ENCODE measurements at places on chromosomes 13 and 19.

DNA sequence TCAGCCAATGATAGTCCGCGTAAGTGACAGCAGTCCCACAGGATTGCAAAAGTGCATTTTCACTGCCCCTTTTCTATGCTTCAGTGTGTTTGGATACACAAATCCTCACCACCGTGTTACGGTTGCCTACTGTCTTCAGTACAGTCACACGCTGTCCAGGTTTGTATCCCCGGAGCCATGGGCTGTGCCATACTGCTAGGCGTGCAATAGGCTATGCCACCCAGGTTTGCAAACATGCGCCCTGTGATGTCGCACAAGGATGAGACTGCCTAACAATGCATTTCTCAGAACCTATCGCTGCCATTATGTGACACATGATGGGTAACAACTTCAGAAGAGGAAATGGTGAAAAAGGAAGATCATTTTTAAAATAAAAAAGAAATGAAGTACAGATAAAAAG lies 16.8 kb upstream of the ADPRHL1 start:
- no peak for DNase-seq

DNA sequence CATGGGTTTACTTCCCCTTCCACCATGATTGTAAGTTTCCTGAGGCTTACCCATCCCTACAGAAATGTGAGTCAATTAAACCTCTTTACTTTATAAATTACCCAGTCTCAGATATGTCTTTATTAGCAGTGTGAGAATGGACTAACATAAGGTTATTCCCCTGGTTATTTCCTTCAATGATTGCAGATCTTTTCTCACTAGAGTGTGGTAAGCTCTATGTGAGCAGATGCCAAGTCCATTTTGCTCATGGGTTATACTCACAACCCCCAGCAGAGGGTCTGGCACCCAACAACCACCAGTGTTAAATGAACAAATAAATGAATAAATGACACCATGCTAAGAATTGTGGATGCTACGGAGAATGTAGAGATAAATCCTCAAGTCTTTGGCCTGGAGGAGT lies 472.8 kb downstream of the LIG4 start:
- no peak for DNase-seq

DNA sequence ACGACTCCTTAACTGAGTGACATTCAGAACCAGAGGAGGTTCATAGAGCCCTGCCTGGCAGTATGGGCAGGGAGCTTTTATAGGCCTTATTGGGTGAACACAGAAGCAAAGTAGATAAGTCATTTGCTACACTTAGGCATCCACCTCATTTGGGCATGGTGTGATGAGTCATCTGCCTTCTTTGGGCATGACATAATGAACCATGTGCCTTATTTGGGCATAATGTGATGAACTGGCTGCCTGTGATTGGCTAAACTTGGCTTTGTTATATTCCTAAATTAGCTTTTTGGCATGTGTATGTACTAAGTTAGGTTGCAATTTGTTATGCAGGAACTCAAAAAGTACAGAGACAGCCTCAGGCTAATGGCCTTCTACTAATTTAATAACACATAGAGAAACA lies 2210.2 kb upstream of the PCDH20 start:
- no peak for DNase-seq

DNA sequence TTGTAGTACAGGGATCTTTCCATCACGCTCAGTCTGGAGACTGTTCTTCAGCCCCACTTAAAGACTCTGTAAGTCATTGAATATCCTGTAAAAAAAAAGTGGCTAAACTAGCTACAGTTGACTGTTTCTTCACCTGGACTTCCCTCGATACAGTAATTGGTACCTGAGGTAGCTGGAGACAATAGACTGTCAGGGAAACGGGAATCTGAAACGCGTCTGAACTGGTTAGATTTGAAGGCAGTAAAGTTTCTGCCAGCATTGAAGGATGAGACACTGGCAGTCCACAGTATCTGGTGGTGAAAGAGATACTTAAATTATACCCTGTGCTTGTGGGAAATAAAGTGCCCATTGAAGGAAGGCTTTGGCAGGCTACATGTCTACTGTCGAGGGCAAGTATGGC lies 550.5 kb downstream of the IRS2 start:
- DNase-seq = no peak

- no peak for DNase-seq
These were observed 57.0 kb upstream of the RAP2A start for GRCh38 chr13:97376981-97377380.

DNA sequence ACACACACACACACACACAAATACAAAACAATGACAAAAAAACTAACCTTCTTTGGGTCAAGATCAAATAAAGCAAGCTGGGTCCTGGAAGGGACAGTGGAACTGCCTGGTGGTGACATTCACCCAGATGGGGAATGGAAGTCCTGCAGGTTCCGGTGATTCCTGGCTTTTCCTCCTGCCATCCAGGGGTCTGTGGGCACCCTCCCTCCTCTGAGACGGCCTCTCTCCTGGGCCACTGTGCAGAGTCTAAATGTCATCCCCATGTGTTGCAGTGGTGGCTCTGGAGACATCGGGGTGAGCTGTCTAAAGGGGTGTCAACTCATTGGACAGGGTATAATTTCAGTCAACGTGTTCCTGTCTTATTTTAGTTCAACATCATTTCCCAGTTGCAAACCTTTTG lies 248.2 kb downstream of the ZNF536 start:
- DNase-seq = no peak

DNA sequence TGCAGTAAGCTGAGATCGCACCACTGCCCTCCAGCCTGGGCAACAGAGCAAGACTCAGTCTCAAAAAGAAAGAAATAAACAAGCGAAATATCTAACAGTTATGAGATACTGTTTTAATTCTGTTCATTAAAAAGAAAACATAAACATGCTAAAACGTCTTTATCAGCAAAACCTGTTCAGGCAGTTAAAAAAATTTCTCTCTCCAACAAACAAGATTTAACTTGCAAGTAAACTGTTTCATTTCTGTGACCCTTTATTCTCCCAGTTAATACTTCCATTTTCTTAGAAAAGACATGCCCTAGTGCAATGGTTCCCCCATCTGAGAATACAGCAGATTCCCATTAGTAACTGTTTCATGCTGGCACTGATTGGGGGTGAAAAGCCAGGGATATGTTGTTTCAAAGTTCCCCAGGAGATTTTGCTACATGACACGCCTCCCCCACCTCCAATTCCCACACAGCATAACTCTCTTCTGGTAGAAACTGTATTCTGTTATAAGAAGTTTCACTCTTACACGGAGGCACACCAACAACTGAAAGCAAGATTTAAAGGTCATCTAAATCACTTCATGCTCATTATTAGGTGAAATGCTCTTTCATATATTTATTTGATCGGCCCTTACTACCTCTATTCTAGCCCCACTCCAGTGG lies 24.4 kb downstream of the ELF1 start:
- no peak for DNase-seq

GRCh38 chr19:7216373-7216902 lies 77.8 kb downstream of the INSR start:
- no peak for DNase-seq

DNA sequence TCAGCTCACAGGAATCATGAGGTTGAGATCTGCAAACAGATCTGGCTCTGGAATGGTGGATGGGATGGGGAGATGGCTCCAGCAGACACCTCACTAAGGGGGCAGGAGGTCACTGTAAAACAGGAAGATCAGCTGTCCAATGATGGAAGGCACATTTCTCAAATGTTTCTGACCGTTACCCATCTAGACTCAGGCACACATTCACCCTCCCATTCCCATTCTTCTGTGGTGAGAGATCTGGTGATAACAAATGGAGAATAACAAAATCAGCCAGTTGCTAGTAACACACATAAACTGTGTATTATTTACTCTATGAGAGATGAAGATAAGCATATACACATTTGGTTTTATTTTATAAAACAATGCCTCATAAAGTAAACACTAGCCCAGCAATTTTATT lies 235.9 kb downstream of the TSHZ3 start:
- no peak for DNase-seq

GRCh38 chr13:75825594-75825993 lies 189.5 kb downstream of the LMO7 start:
- no peak for DNase-seq

DNA sequence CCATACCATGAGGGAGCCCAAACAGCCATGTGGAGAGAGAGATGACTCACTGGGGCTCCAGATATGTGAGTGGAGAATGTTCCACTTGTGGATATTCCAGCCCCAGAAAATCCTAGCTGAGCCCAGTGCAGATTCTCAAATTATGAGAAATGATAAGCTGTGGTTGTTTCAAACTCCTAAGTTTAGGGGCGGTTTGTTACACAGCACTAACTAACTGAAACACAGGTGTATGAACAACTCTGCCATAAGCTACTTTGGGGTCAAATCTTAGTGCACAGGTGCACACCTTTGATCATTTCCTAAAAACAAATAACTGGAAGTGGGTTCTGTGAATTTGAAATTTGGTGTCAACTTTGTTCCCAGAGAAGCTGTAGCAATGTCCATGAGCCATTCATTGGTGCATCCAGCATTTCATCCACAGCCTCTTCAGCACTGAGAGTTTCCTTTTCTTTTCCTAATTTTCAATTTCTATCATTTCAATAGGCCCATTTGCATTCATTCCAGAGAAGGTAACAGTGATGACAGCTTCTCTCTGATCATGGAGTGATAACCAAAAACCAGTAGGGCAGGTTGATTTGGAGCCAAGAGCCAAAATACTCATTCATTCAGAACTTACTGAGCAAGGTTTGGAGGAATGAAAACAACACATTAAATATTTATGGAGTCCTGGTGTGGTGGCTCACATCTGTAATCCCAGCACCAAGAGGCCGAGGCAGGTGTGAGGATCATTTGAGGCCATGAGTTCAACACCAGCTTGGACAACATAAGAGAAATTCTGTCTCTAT lies 8.8 kb upstream of the CLPP start:
- DNase-seq = no peak

- DNase-seq = no peak
These were observed 417.3 kb downstream of the DIAPH3 start for GRCh38 chr13:59746291-59746962.

- no peak for DNase-seq
These were observed 351.3 kb downstream of the DACH1 start for GRCh38 chr13:71515744-71516038.

DNA sequence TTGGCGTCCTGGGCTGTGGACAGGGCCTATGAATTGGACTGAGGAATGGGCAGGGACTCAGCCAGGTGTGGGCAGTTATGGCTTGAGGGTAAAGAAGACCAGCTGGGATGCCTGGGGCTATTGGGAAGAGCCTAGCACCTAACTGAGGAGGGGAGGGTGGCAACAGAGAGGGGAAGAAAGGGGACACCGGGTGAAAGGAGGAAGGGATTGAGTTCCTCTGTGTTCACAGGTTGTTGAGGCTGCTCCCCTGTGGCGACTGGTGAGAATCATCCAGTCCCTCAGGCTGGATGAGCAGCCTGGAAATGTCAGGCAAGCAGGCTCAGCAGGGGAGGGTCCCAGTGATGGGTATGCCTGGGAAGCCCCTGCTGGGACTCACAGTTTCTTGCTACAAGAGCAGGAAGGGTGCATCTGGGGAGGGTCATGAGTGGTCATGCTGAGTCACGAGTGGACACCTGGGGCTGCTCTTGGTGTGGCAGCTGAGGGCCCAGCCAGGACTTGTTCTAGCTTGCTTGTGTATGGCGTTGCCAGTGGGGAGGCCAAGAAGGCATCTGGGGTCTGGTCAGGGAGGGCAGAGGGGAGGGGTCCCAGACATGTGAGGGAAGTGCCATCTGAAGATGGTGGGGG lies 1.4 kb downstream of the ZNF324 start:
- DNase-seq = no peak

GRCh38 chr19:30162718-30163117 lies 209.5 kb upstream of the ZNF536 start:
- no peak for DNase-seq

GRCh38 chr19:51799034-51799773 lies 4.2 kb downstream of the FPR3 start:
- DNase-seq = no peak

DNA sequence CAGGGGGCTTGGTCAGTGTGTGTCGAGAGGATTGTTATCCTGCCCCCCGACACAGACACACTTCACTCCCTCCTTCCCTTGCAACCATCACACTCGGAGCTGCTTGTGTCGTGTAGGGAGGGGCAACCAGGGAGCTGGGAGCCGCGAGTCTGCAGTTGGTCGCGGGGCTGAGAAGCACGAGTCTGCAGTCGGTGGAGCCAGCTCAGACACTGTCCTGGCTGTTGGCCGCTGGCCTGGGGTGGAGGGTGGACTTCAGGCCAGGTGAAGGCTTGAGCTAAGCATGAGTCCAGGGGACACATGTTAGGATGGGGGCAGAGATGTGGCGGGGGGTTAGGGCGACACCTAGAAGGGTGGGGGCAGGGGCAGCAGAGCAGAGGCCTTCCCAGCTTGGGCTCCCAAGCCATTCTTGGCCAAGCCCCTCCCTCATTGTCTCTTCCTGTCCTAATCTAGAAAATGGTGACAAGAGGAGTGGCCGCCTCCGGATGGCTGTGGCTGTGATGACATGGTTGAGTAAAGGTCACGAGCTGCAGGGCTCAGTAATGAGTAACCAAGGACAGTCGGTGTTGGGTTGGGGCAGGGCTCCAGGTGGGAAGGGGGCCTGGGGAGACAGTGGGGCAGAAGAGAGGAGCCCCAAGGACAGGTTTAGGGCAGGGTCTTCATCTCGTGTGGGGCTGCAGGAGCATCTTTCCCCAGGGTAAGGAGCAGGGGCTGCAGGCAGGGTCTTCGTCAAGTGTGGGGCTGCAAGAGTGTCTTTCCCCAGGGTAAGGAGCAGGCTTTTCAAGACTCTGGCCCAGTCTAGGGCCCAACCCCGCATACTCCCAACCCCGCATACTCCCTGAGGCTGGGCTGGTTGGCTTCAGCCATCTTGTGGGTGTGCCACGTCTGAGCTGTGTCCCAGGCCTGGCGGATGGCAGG lies 8.6 kb downstream of the PPP5C start:
- DNase-seq = no peak

DNA sequence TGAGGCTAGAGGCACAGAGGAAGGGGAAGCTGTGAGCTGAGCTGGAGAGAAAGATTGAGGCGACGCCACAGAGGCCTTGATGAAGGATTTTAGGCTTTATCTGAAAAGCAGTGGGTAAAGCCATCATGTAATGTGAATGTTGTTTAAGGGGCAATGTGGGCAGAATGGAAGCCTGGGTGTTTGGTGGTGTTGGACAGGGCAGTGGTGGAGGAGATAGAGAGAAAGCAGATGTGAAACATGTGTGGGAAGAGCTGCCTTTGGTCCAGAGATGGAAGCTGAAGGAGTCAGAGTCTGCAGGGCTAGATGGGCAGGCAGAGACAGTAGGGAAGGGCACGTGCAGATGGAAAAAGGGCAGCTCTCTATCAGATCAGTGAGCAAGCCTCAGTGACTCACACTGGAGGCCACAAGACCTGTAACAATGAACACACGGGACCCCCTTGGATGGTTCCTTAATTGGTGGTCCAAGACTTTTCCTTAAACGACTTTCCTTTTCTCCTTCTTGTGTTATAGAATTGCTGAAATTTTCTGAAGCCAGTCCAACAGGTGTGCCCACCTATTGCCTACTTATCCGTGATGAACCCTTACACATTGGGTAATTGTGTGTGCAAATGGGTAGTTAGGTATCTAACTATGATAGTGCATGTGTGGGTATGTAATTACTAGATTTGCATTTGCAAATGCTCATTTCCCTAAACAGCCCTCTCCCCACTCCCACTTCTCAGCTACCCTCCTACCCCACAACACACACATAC lies 21.7 kb downstream of the ZNF536 start:
- DNase-seq = no peak

Measured in CD4-positive, alpha-beta T cell treated with Interleukin-10 for 1 hour (primary cell).